GM13977 (cell line): ENCODE measurements at places on chromosomes 6 and 20.

DNA sequence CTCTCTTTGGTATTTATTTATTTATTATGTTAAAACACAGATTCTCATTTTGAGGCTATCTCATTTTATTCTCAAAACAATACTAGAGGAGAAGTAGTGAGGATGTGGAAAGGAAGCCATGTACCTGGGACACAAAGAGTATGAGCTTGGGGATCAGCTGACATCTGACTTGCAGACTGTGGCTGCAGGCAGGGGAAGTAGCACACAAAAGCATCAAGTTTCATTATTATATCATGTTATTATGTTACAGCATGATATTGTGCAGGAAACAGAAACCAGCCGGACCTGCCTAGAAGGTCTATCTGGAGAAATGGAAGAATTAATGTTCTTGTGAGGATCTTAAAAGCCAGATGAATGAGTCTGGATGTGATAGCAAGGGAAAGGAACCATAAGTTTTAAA is 248.2 kb downstream of the KHDC1L start:
- peak; percentile 13 for DNase-seq

DNA sequence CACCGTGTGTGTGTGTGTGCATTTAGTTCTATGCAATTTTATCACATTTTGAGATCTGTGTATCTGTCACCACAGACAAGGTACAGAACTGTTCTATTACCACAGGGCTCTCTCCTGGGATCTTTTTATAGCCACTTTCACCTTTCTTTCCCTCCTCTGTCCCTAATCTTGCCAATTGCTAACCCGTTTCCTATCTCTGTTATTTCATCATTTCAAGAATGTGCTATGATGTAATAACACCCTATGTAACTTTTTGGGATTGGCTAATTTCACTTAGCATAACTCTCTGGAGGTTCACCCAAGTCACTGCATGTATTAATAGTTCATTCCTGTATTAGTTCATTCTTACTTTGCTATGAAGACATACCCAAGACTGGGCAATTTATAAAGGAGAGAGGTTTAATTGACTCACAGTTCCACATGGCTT is 657.7 kb downstream of the QKI start:
- no peak for DNase-seq

GRCh38 chr6:107957308-107957908 is 600 bp downstream of the SEC63 start:
- DNase-seq: peak; percentile 71

- peak; percentile 64 for DNase-seq
These were observed 31.7 kb upstream of the TBPL1 start for GRCh38 chr6:133921249-133921859.

DNA sequence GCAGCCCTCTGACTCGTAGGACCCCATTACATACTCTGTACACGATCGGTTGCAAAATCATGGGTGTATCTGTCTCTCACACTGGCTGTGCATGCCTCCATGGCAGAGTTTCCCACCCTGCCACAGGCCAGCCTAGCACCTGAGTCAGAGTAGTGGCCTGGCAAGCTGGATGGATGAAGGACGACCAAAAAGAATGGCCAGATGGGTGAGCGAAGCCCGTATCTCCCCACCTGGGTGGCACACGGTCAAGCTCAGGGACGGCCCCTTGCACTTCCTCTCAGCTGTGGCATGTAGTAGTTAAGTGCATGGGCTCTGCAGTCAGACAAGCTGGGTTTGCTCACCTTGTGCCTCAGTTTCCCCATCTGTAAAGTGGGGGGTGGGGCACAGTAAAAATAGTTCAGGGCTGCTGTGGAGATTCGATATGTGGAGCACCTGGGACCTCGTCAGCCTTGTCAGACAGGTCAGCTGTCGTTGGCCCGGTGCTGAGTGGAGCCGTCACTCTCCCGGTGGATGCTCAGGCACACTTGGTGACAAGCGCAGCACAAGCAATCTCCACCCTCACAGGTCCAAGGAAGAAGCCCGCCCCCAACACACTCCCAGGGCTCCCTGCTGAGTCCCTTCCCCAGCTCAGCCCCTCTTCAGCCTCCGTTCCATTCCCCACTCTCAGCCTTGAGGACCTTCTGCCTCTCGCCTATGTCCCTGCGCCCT is 12.6 kb downstream of the CPNE5 start:
- no peak for DNase-seq

DNA sequence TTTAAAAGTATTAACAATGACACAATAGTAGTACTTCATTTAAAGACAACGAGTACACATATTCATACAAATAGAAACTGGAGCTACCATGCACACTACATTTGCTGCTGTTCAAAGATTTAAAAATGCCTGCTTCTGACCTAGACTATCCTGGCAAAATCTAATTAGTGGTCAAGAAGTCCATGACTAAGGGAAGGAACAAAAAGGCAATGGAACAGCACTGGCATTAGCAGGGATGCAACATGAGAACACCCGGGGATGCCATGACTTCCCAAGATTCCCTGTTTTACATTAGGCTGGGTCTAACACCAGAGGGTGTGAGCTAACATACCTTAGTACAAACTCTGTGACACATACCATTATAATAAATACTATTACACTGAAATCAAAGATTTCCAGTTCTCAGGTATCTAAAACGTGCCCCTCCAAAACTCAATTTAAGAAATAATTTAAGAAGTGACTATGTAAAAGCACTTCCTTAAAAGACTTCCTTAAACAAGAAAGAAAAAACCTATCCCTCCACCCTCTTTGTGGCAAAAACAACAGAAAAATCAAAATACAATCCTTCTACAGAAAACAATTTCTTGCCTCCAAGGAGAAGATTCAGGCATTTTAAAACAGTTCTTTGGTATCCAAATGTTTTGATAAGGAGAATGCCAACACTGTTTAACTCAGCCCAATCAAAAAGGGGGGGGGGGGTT is 25.5 kb downstream of the CHD6 start:
- DNase-seq: no peak

DNA sequence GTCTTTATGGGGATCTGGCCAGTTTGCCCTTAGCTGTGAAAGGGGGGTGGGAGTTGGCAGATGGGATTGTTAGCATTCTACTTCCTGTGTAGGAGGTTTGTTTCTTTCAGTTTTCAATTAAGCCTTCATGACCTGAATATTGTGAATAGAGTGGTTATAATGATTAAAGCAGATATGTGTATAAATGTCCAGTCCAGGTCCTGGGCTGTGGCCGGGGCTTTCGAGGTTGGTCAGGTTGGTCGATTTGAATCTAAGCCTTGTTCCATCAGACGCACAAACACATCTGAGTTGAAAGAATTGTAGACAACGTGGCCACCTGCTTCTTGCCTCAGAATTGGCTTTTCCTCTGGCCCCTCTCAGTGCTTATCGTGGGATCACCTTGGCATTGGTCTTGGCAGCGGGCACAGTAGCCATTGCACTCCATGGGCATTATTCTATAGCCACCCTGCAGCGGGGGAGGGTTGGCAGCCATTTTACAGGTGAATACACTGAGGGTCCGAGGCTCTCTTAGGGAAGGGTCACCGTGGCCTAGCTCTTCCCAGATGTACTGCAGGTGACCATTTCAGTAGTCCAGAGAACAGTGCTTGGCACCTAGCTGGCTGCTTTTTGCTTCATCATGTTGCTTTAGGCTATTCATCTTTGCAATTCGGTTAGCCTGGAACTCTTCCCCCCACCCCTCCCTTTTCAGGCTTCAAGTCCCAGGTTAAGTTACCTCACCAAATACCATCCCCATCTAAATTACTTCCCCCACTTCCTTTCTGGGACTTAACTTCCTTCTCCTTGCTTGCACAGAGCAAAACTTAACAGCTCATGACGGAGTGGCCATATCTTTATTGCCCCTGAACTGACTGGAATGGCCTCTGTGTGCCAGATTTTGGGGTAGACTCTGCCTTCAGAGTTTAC is 1.1 kb downstream of the RNF114 start:
- DNase-seq: no peak

- no peak for DNase-seq
These were observed 628.2 kb downstream of the CDH26 start for GRCh38 chr20:60586269-60587050.

DNA sequence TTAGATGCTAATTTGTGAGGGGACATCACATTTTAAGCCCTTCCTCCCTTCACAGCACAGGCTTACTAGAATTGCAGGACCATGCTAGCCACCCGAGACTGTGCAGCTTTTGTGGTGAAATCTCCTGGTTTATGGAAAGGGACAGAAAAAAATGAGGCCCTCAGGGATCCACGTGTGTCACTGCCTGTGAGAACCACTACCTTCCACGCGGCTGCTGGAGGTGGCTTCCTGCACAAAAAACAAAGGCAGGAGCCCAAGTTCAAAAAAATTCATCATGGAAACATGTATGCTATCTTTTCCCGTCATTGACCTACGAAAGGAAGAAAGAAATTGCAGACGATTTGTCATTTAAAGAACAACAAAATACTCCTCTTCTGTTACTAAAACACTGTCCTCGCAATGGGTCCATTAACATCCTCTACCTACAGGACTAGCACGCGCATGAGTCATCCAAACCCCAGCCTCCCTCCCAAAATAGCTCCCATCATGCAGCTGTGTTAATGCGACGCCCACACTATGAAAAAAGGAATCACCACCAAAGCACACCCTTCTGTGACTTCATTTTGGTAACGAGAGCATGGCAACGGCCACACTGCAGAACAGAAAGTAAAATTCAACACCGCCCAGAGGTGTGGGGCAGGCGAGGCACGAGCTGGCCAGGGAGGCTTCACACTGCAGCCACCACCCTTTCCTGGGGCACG is 45.7 kb downstream of the RAMACL start:
- DNase-seq: peak; percentile 72

GRCh38 chr6:35586542-35586941 is 73.8 kb upstream of the TULP1 start:
- DNase-seq: no peak

GRCh38 chr6:76240092-76240491 is 167.6 kb upstream of the IMPG1 start:
- DNase-seq: no peak

- no peak for DNase-seq
These were observed 25.8 kb upstream of the CCN6 start for GRCh38 chr6:112027942-112028674.

- no peak for DNase-seq
These were observed 154.0 kb downstream of the ZNF217 start for GRCh38 chr20:53439616-53440015.

DNA sequence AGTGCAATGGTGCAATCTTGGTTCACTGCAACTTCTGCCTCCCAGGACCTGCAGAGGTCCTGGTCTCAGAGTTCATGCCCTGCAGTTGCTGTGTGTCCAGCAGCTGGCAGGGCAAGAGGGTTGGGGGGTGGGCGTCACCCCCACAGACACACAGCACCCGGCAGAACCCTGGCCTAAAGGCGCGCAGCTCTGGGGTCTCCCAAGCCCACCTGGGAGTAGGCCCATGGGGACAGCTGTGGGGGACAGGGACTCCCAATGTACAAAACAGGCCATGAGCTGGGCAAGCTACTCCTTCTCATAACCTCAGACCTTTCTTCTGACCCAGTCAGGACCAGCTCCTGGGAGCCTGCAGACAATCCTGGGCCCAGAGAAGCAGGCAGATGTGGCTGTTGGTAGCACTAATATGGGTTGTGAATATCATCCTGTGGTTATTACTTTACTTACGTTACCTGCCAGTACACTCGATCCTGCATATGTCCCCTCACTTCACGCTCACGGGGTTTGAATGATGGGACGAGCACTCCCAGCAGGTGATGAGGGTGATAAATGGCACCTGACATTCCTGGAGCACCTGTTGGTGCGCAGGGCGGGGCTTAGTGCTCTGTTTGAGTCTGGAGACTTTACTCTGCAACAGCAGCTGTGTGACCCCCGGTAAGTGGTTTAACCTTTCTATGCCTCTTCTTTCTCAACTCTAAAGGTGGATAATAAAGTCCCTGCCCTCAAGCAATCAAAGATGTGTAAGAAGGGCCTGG is 39.9 kb upstream of the SULF2 start:
- no peak for DNase-seq

DNA sequence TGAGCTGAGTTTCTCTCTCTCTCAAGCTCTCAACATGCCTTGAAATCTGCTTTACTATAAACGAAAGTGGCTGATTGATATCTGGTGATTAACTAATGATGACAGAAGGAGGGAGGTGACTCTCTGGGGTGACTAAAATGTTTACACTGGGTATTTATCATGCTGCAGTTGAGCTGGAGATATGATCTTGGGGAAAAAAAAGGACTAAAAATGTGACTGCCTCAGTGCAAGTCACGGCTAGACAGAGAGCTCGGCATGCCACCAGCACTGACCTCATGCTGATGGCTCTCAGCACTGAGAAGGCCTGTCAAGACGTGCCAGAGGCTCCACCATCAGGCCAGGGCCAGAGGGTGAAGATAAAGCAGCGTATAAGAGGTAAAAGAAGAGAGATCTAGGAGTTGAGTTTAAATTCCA is 103.1 kb upstream of the SPACA1 start:
- no peak for DNase-seq

GRCh38 chr20:7358670-7359069 is 581.6 kb downstream of the HAO1 start:
- DNase-seq: no peak

DNA sequence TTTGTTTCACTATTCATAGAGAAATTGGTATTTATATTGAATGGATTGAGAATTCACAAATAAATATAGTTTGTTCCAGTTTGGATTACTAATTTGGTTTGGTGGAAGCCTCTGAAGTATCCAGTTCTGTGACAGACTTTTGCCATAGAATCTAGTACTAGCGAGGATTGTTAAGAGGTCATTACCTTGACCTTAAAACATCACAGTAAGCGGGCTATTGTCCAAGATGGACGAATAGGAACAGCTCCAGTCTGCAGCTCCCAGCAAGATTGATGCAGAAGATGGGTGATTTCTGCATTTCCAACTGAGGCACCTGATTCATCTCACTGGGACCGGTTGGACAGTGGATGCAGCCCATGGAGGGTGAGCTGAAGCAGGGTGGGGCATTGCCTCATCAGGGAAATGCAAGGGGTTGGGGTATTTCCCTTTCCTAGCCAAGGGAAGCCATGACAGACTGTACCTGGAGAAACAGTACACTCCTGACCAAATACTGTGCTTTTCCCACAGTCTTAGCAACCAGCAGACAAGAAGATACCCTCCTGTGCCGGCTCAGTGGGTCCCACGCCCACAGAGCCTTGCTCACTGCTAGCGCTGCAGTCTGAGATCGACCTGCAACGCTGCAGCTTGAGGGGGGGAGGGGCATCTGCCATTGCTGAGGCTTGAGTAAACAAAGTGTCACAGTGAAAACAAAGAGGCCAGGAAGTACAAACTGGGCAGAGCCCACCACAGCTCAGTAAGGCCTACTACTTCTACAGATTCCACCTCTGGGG is 66.4 kb upstream of the NEDD9 start:
- no peak for DNase-seq

DNA sequence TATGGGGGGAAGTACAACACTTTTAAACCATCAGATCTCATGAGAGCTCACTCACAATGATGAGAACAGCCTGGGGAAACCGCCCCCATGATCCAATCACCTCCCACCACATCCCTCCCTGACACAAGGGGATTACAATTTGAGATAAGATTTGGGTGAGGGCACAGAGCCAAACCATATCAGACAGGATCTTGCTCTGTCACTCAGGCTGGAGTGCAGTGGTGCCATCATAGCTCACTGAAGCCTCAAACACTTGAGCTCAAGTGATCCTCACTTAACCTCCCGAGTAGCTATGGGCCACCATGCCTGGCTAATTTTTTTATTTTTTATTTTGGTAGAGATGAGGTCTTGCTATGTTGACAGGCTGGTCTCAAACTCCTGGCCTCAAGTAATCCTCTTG is 5.1 kb upstream of the IYD start:
- DNase-seq: no peak
